NCI-H2227 treated with DMSO at 0.1 percent for 48 hours (cell line): ENCODE measurements at places on chromosomes 16 and 17.
A peak's percentile ranks its signal among the peaks of the same experiment; 100 is the strongest.

DNA sequence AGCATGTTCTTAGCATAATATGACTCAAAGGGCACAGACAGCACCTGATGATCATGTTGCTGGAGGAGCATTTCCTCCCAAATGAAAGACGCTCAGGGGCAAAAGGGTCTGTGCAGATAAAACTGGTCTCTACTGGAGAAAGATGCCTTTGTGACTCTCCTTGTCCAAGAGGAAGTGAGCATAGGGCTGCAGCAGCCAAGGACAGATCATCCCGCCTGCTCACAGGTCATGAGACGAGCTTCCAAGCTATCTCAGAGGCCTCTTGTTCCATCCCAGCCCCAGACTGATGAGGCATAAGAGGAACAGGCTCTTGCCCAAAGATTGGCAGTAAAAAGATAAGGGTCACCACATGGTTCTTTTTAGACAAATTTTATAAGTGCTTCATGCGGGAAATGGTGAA lies 141.8 kb downstream of the KATNIP start:
- DNase-seq = no peak

DNA sequence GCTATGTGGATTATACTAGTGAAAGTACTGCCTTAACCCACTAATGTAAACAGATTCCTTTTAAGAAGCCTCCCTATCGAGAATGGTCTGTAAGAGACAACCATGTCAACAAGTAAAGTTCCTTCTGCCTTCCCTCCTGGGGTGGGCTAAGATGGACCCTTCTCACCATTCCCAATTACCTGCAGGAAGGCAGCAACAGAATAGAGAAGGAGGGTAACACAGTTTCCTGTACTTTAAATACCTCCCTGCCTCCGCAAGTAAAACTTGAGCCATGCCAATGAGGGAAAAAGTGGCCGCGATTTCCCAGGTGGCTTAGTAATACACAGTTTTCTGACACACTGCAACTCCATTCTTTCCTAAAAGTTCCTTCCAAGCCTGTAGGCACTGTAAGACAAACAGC lies 45.2 kb downstream of the TOX3 start:
- DNase-seq = no peak

DNA sequence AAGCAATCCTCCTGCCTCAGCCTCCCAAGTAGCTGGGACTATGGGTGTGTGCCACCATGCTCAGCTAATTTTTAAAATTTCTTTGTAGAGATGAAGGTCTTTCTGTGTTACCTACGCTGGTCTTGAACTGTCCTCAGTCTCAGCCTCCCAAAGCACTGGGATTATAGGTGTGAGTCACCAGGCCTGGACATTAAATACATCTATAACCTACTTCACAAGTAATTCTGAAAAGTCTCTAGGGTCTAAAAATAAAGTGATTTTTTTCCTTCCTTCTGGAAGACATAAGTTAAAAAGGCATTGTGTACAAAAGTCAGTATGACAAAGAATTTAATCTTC lies 118.3 kb downstream of the PARN start:
- no peak for DNase-seq

DNA sequence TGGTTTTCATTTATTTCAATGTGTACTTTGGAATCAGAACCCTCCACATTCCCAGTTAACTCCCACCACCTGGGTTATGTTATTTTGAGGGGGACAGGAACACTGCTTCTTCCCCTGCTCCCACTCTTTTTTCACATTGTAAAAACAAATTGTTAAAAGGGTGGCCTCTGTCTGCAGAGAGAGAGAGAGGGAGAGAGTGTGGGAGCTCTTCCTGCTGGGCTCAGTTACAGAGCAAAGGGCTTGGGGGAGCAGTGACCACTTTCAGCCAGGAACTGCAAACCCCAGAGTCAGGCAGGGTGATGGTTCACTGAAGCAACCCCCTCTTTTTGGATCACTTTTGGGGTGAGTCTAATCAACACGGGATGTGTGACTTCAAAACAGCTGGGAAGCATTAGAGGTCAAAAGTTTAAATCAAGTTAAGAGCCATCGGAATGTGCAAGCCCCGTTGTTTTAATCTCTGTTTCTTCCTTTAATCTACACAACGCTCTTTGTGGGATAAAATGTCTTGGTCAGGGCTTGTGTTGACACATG lies 577.0 kb upstream of the CDH11 start:
- no peak for DNase-seq

- DNase-seq = no peak
Observed at GRCh38 chr17:40480501-40481003, 20.9 kb downstream of the TNS4 start.

- DNase-seq = no peak
Observed at GRCh38 chr16:19338335-19338734, 52.8 kb downstream of the CLEC19A start.

GRCh38 chr16:73033271-73033998 lies 14.5 kb downstream of the ZFHX3 start:
- no peak for DNase-seq

DNA sequence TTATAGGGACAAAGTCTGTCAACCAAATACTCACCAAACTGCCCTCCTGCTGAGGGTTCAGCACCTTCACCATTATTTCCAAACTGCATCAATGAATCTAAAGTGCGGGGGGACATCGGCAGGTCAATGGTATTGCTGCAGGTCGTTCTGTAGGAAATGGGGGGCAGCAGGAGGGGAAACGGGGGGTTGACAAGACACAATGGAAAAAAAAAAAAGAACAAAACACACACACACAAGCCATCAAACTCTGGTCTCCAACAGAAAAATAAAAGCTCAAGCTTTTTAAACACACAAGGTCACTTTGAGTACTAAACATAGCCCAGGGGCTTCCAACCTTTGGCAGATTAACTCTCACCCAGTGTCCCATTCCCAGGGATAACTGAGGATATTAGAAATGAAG lies 28.5 kb downstream of the STAT5A start:
- DNase-seq = no peak

GRCh38 chr17:38742411-38743308 lies 5.5 kb downstream of the PCGF2 start:
- peak; percentile 93 for DNase-seq

DNA sequence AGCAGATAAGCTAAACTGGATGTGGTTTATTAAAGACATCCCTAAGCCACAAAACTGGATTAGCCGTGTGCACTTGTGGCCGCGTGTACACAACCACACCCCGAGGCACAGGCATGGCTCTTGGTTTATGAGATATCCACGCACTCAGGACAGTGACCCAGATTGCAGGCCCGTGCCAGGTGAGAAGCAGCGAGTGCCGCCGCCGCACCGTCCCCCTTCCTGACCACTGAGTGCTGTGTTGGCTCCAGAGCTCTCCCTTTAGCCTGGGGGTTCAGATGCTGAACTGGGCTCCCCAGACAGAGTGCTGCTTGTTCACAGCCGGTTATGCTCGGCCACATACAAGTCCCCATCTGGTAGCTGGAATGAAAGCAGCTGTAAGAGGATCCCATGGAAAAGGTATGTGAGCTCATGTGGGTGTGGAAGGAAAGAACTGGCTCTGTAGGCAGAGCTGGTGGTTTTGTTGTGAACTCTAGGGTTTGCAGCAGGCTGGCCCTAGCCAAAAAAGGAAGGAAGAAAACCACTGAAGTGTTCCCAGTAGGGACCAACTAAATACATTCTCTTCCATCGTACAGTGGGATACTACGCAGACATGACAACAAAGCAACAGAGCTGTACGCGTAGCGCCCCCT lies 29.5 kb downstream of the KNOP1 start:
- DNase-seq = no peak

- DNase-seq = no peak
Observed at GRCh38 chr17:49122566-49122965, 10.0 kb upstream of the B4GALNT2 start.

DNA sequence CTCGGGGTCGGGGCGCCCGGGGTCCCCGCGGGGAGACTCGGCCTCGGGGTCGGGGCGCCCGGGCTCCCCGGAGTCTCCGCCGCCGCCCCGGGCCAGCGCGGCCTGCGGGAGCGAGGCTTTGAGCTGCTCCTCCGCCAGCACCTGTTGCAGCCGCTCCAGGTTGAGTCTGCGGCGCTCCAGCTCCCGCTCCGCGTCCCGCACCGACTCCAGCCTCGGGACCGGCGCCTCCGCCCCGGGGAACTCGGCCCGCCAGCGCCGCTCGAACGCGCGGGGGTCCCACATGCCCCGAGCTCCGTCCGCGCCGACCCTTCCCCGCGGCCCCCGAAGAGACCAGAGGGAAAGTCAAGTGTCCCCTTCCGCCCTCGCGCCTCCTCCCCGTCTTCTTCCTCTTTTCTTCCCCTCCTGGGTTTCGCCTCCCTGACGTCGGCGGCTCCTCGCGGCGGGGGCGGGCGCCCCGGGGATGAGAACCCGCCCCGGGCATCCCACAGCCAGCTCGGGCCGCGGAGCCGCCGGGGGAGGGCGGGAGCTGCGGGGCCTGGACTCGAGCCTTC lies 40.8 kb upstream of the BHLHA9 start:
- no peak for DNase-seq

DNA sequence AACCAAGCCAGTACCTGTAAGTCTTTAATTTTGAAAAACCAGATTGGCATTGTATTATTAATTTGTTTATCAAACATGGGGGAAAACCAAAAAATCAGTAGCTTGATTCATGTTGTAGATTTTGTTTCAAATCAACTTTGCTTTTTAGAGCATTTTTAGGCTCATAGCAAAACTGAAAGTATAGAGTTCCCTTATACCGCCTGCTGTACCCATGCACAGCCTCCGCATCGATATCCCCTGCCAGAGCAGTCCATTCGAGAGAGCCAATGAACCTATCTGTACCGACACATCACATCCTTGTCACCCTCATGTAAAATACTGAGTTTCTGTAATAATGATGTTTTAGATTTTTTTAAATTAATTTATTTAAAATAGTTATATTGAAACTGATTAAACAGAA lies 16.2 kb upstream of the MRC2 start:
- no peak for DNase-seq

DNA sequence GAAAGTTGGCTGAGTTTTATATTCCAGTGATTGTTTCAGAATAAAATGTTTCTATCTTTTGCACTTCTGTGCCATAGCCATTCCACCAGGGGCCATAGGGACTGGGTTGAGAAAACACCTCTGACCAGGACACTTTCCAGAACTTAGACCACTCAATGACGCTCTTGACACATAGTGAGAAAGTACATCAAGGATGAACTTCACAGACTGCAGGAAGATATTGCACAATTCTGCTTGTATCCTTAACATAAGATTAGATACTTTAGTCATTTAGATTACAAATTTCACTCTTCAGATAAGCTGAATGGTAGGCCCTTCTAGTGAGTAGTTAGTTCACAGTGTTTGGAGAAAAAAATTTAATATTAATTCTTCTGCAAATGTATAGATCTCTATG lies 13.0 kb upstream of the MPHOSPH6 start:
- no peak for DNase-seq

GRCh38 chr17:18039535-18040260 lies 490 bp downstream of the GID4 start:
- DNase-seq = no peak

GRCh38 chr17:43946781-43947180 lies 4.5 kb upstream of the PPY start:
- DNase-seq = no peak

GRCh38 chr17:71500761-71501555 lies 619.9 kb upstream of the SOX9 start:
- no peak for DNase-seq

GRCh38 chr17:45226576-45226975 lies 4.9 kb downstream of the FMNL1 start:
- DNase-seq = no peak

GRCh38 chr17:41625602-41626001 lies 1.2 kb upstream of the KRT17 start:
- no peak for DNase-seq

DNA sequence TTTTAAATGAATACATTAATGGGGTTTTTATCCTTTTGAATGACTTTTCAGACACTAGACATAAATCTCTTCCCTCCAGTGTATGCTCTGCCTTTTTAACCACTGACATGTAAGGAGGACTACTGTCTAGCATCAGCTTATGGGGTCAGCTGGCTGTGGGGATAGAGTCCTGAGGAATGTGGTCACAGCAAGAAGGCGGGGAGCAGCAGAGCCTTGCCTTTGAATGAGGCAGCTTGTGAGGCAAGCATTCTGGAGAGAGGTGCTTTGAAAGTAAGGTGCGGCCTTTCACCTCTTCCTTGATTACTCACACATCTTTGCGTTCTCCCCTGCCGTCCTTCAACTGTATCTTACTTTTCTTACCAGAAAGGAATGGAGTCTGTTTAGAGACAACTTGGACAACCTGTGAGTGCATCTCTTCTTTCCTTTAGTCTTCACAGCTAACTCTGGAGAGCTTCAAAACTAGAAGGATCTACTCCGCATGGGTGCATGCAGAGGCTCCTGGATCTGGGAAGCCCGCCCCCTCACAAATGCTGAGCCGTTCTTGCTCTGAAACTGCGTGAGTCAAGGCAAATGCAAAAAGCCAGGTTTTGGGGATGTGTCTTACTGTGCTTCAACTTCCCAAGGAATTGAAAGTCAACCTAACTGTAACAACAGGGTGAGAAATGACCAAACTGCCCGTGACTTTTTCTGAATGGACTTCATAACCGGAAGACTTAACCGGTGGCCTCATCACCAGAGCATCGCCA lies 49.9 kb downstream of the ADCY7 start:
- DNase-seq = no peak

DNA sequence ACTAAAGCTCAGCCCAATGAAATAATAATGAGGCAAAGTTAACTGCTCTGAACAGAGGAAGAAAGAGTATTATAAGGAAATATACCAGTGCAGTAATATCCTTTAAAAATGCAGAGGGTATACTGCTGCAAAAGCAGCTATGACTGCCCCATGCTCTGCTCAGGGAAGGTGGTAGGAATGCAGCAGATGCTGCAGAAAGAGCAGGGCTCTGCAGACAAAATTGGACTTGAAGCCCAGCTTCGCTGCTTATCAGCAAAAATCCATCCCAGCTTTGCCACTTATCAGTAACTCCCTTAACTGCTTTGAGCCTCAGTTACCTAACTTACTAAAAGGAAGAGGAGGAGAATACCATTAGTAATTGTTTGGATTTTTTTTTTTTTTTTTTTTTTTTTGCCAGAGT lies 533.8 kb upstream of the CDH5 start:
- no peak for DNase-seq

GRCh38 chr16:47463771-47464624 lies 2.9 kb downstream of the PHKB start:
- peak; percentile 9 for DNase-seq

GRCh38 chr16:49542391-49542891 lies 168.8 kb downstream of the C16orf78 start:
- no peak for DNase-seq

DNA sequence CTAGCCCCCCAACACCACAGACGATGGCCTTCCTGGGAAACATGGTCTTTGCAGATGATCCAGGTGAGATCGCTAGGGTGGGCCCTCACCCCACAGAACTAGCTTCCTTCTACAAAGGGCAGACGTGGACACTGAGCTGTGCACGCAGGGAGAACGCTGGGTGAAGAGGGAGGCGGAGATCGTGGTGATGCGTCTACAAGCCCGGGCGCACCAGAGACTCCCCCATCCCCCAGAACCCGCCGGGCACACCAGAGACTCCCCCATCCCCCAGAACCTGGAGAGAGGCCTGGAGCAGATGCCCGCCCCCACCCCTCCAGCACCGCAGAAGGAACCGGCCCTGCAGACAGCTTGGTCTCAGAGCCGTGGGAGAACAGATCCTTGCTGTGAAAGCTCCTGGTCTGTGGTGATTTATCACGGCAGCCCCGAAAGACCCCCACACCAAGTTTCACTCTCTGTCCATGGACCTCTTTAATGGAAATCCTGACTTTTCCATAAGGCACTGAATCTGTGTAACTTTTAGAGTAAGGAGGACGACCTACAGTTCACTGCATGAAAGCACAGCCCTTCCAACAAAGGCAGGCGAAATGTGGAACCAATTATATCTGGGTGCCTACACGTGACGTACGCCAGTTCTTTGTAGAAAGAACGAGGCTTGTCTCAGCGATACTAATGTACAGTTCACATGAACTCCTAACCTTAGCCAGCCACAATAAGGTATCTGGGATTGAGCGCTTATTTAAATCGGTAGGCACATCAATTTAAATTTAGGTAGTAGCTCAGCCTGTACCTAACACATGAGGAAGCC lies 88.5 kb downstream of the ANKRD11 start:
- DNase-seq = peak; percentile 17
